ENCODE measurements at places on chromosomes 3 and 15.

DNA sequence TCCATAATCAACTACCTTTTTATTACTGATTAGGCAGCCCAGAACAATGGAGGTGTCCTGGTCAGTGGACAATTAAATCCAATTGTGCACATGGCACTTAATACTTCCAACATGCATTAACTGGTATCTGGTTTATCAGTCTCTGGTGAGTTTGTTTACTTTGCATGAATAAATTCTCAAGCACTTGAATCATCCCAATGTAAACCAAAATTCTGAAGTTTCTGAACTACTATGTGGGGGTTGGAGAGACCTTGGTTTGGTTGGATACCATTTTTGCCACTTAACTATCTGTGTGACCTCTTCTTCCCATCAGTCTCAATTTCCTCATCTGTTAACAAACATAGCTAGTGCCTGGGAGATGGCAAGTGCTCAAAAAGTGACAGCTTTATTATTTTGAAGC is 70.5 kb upstream of the MAP4 start:
- no peak for DNase-seq

DNA sequence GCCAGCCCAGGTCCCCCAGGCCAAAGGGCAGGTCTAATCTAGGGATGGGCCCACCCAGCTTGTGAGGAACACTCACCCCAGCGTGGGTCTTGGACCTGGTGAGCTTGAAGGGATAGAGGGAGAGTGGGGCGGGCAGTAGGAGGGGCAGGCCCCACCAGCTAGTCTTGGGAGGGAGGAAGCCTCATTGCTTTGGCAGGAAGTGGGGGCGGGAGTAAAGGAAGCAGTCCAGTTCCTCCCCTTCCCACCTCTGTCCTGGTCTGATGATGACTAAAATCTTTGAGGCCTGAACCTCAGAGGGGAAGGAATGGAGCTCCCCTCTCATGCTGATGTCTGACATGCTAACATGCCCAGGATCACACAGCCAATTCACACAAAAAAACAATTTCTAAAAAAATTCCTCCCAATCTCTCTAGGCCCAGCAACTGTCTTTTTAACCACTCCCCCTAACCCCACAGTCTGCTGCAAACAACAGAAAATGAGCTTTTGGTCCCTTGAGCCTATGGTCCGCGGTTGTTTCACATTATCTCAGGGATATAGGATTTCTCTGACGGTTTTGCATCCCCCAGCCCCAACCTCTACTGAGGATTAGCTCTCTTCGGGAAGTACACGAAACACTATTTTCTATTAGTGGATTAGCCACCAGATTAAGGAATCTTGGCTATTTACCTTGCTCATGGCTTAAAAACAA is 30.7 kb upstream of the DUSP7 start:
- DNase-seq, result no peak

GRCh38 chr3:144053121-144053520 is 81.5 kb downstream of the DIPK2A start:
- DNase-seq, result no peak

- DNase-seq, result no peak
Observed at GRCh38 chr15:57495041-57495440, 96.7 kb upstream of the MYZAP start.

DNA sequence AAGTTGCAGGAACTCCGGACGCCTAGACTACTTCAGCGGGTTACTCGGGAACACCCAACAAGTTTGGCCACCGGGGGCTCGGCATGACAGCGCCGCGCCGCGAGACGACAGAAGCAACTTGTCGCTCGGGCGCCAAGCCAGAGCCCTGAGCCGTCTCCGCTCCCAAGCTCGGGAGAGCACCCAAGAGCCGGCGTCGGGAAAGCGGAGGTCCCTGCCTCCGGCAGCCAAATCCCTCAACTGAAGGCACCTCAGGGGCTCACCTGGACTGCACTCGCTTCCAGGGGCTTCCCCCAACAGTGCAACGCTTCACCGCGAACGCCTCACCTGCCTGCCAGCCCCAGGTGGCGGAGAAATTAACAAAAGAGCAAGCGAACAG is 640 bp downstream of the MB21D2 start:
- DNase-seq, result peak; percentile 22

DNA sequence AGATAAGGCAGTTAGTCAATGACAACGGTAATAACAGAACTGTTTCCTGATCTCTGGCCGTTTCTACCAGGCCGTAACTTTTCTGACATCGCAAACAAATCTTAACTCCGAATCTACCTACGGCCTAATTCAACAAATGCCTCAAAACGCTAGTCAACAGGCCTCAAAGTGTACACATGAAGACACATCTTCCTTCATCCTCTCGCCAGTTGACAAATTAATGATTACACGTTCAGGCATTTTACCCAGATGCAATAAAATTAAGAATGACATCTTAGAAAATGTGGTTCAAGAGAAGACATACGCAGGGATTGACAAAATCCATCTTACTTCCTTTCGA is 1.5 kb downstream of the SFMBT1 start:
- no peak for DNase-seq

DNA sequence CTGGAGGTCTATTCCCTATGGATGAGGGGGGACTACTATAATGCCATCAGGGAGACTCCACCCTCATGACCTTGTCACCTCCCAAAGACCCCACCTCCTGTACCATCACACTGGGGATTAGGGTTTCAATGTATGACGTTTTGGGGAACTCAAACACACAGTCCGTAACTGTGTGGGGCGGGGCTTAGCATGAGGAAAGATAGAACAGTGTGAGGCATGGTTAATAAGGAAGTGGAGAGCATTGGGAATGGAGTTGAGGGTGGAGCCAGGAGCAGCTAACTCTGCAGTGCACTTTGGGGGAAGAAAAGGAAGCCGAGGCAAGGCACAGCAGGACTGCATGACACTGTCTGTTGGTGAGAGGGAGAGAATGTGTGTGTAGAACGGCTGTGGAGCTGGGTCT is 90.9 kb upstream of the AGBL1 start:
- DNase-seq, result no peak

GRCh38 chr3:14452740-14453710 is 50.6 kb downstream of the SLC6A6 start:
- DNase-seq, result no peak

- DNase-seq, result no peak
Observed at GRCh38 chr3:102599819-102600576, 165.2 kb downstream of the ZPLD1 start.

- DNase-seq, result no peak
Observed at GRCh38 chr15:59159210-59159609, 47.4 kb upstream of the LDHAL6B start.

GRCh38 chr3:87541723-87542122 is 265.3 kb upstream of the POU1F1 start:
- DNase-seq, result no peak

- no peak for DNase-seq
Observed at GRCh38 chr3:169430707-169431404, 232.7 kb downstream of the MECOM start.

DNA sequence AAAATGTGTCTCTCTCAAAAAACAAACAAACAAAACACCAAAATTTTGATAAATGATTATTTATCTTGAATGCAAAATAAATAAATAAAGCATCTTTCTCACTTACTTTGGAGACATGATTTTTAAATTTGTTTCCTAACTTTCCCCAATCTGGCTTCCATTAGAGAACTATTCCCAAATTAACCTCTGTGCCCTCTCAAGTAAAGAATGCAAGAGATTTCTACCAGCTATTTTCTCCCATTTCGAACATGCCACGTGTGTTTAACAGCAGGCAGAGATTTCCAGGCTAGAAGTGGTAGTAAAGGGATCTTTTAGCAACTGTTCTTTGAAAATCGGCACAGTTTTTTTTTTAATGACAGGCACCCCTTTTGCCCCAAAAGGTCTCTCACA is 269.1 kb downstream of the SHQ1 start:
- DNase-seq, result no peak

DNA sequence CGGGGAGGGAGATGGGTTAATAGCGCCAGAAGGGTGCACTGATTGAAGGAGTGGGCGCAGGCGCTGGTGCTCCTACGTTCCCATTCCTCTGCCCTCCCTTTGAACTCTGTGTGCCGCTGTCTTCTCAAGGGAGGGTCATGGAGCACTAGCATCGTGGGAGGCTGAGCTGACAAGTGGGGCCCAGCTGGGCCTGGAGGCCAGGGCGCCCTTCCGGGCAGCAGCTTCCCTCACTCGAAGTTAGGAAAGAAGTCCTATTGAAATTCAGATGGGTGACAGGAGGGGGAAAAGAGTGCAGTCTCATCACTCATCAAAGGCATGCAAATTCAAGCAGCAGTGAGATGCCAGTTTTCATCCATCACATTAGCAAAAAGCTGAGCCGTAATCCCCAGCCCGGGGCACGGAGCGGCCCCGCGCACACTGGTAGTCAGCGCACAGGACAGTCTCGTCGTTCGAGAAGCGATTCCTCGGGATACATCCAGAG is 128.2 kb downstream of the LRRK1 start:
- DNase-seq, result no peak

DNA sequence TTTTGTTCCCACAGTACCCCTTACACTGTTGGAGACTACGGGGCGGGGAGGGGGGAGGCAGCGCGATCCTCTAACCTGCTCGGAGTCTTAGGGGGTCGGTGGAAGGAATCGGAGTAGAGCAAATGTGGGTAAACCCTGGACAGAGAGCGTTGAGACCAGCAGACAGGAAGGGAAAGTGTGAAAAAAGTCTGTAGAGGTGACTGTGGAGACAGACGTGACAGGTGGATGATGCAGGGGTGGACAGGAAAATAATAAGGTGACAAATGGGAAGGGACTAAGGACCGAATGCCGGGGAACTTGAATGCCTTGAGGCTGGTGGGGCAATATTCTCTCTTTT is 424 bp downstream of the EAF2 start:
- DNase-seq, result no peak

DNA sequence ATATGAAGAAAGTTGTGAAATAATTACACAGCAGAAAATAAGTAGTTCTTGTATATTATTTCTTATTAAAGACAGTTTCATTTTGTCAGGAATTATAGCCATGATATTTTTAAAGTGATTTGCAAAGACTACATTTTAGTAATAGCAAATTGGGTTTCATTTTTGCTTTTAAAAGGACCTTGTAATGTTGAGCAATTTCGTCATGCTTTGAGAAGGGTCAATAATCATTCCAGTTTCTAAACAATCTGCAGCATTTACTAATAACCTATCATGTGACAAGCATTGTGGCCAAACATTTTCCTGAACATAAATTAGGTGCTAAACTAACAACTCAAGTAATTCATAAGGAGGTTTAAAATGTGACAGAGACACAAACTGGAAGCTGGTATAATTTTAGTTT is 214.4 kb upstream of the CBLB start:
- no peak for DNase-seq

GRCh38 chr3:194185221-194185620 is 49.3 kb downstream of the HES1 start:
- DNase-seq, result no peak

- no peak for DNase-seq
Observed at GRCh38 chr15:31591908-31592307, 265.3 kb downstream of the KLF13 start.

DNA sequence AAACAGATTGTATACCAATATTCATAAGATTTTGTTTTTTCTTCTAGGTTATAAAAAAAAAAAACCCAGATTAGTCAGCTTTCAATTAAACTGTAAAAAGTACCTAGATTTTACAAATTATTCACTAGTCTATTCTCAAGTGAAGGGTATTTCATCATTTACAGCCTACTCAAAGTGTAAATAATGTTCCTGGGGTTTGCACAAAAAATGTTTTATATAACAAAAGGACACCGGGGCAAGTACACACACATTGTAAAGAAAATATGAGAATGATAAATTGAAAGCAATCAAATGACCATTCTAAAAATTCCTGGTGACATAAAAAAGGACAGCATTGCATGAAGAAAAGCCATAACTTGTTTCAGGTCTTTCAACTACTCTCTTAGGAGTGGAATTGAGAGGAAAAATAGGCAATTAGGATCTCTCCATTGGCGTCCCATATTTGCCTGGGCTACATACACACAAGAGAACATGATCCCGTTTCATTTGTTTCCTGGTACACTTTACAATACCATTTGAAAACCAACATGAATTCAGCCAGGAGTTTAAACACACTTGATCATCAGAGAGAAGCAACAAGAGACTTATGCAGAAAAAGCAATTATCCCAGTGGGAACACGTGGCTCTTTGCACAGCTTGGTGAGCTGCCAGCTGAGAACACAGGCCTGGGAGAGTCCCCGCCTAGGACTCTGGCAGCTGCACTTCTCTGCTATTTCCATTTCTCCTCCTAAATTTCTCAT is 1039.2 kb downstream of the ROBO1 start:
- DNase-seq, result no peak

- DNase-seq, result no peak
Observed at GRCh38 chr3:12444582-12445471, 39.5 kb upstream of the TSEN2 start.

DNA sequence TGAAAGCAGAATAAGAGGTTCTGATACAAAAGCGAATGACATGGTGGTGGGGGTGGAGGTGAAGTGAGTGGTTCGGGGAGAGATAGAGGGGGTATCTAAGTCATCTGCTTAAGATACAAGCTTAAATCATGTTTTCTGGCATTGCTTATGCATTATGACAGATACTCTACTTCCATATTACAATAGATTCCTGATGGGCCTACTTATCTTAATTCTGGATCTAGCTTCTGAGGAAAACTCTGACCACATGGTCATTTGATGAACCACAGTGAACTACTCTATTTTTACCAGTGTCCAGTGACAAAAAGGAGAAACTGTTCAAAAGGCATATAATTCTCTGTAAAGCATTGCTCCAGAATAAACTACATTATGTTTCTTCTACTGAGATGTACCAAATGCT is 673.7 kb upstream of the CCDC54 start:
- no peak for DNase-seq

DNA sequence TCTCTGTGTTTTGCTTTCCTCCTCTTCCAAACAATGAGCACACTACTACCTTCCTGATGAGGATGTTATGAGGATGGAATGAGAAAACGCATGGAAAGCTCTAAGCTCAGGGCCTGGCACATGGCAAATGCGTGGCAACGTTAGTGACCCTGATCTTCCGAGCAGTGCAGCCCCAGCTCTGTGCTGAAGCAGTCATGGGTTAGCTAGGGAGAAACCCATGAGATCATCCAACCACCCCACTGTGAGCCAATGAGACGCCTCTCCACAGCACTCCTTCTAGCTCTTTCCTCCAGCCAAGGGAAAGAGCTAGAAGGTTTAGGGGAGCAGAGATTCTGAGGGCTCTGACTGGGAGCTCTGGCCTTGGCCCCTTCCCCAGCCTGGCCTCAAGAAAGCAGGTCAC is 4.5 kb downstream of the CPN2 start:
- no peak for DNase-seq

GRCh38 chr3:156102267-156102931 is 18.0 kb upstream of the KCNAB1 start:
- DNase-seq, result no peak

DNA sequence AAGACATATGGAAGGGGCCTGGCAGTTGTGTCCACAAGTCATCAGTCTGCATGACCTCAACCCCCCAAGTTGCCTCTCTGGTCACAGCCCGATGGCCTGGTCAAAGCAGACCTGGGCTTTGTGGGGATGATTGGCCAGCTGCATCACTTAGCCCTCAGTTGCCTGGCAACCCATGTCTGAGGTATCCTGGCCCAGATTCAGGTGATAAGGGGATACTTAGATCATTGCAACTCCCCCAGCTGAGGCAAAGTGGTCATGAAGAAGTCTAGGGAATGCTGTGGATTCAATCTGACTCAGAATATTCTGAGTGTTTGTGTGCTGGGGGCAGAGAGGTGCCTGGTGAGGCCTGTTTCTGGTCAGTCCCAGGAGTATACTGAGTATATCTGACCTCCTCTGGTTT is 5.0 kb downstream of the GPR156 start:
- DNase-seq, result no peak
